ENCODE measurements at places on chromosomes 4 and X. TPM values are rescaled to one million over a fixed set of nuclear protein-coding genes. Genes with fewer than 3 reads are reported as not detected.

The IBSP gene
- total RNA-seq: not detected

The ADH1B gene
- total RNA-seq: not detected

The TMEM156 gene
- total RNA-seq: 24.9 TPM

The PCDH19 gene
- total RNA-seq: 0.02 TPM

The APOO gene
- 36.1 TPM for total RNA-seq

The ASB12 gene
- total RNA-seq: not detected

The ETDB gene
- total RNA-seq: not detected

The CLDN34 gene
- not detected for total RNA-seq

The HPGD gene
- total RNA-seq: 50.0 TPM

The CXorf49 gene
- total RNA-seq: not detected

The ARMCX2 gene
- not detected for total RNA-seq

The LANCL3 gene
- total RNA-seq: not detected

The ADRA2C gene
- 11.5 TPM for total RNA-seq

The STK32B gene
- total RNA-seq: 20.2 TPM

The MAGEC1 gene
- total RNA-seq: 0.02 TPM

The FHDC1 gene
- 0.34 TPM for total RNA-seq

The GAGE12H gene
- not detected for total RNA-seq

The FGFR3 gene
- 2.2 TPM for total RNA-seq

The CD99 gene
- 272 TPM for total RNA-seq

The STOX2 gene
- 3.4 TPM for total RNA-seq

The NHS gene
- total RNA-seq: 5.6 TPM

The SORBS2 gene
- total RNA-seq: not detected

The TCEAL5 gene
- total RNA-seq: not detected

The LONRF3 gene
- 3.5 TPM for total RNA-seq

The XAGE2 gene
- not detected for total RNA-seq

The GBA3 gene
- total RNA-seq: not detected

The KLF8 gene
- total RNA-seq: not detected

The TRIM2 gene
- total RNA-seq: 0.73 TPM

The XPNPEP2 gene
- not detected for total RNA-seq

The FAT4 gene
- 0.85 TPM for total RNA-seq

The ABCG2 gene
- total RNA-seq: 22.4 TPM

The NIPAL1 gene
- total RNA-seq: 0.92 TPM

The MFSD8 gene
- 13.2 TPM for total RNA-seq

The CFAP299 gene
- not detected for total RNA-seq

The PUDP gene
- total RNA-seq: 27.2 TPM

The RASL11B gene
- 0.07 TPM for total RNA-seq

The MGAT4D gene
- not detected for total RNA-seq

The CTAG1A gene
- not detected for total RNA-seq

The PYURF gene
- total RNA-seq: 46.6 TPM

The NUDT10 gene
- 0.62 TPM for total RNA-seq

The TIGD4 gene
- total RNA-seq: 0.12 TPM

The RIPPLY1 gene
- total RNA-seq: not detected

The KDR gene
- not detected for total RNA-seq

The PDE6B gene
- total RNA-seq: not detected

The SPARCL1 gene
- not detected for total RNA-seq

The CDS1 gene
- total RNA-seq: 0.81 TPM

The GPC4 gene
- not detected for total RNA-seq

The ATP1B4 gene
- total RNA-seq: not detected

The SPATA18 gene
- 3.1 TPM for total RNA-seq
